ENCODE measurements at places on chromosomes 13 and 19.

DNA sequence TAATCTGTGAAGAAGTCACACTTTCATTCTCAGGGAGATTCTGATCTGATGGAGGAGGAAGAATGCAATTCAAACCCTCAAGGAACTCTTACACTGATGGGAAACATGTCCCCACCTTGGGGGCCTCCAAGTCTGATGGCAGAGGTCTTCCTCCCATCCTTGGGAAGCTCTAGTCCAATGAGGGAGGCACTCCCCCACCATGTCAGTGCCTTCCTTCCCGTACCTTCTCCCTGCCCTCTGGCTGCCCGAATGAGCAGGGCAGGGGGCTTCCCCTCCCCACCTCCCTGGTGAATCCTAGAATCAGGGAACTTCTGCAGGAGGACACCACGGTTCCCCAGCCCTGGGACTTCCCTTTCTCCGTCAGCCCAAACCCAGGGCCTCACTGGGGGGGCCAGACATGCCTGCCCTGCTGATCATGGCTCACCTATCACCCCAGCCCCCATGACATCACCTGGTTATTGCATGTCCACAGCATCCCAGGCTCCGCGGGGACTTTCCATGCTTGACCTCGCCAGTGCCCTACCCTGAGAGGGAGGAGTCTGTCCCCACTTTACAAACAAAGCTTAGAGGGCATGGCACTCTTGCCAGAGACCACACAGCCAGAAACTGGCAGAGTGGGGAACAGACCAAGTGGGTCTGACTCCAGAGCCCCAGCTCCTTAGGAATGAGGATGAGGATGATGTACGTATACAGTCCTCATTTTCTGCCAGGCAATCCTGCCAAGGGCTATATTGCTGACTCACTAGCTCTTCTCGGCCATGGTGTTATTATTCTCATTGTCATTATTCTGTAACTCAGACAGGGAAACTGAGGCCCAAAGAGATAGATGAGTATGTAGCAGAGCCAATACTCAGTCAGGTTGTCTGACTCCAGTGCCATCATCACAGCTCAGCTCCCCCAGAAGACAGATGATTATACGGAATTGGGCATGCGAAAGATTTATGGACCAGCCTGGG, 9.6 kb upstream of the BCL3 start:
- DNase-seq: no peak

DNA sequence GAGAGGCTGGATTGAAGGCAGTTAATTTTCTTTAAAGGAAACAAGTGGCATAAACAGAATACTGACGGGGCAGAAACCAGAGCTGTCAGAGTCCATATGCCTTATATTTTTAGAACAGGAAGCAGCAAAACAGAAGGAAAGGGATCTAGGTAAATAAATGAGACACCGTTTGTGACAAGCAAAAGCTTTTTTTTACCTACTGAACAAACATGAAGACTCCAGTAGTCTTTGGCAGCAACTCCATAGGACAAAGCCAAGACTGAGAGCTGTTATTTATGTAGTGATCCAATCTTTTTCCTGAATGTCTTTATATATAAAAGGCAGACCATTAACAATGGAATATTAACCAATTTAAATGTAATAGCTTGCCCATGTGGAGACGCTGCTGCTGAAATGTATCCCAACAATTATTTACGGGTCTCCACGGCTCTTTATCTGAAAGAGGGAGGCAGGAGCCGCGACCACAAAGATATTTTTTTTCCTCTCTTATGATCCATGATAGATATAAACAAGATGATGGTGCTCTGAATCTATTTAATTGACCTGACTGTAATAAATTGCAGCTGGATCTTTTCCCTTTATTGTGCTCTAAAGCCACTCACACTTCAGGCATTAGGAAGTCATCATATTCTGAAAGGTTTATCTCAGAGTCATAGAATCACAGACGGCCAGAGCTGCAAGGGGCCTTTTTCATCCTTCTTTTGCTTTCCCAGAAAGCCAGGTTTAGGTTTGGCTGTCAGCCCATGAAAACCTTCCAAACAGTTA, 687.8 kb downstream of the EFNB2 start:
- no peak for DNase-seq

DNA sequence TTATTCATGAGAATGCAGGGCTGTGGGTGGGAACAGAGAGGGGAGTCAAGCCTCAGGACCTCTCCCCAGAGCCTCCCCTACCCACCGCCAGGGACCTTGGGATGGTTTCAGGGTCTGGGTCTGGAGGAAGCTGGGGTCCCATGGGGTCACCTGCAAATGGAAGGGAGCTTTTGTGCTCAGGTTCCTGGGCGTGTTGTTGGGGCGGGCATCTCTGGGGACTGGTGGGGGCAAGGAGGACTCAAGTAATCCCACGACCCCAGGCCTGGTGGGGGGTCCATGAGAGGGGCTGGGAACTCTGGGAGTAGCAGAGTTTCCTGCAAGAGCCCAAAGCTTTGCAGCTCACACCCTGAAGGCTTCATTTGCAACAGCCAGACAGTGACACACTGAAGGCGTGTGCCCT, 60.2 kb downstream of the UNC13A start:
- DNase-seq: no peak

DNA sequence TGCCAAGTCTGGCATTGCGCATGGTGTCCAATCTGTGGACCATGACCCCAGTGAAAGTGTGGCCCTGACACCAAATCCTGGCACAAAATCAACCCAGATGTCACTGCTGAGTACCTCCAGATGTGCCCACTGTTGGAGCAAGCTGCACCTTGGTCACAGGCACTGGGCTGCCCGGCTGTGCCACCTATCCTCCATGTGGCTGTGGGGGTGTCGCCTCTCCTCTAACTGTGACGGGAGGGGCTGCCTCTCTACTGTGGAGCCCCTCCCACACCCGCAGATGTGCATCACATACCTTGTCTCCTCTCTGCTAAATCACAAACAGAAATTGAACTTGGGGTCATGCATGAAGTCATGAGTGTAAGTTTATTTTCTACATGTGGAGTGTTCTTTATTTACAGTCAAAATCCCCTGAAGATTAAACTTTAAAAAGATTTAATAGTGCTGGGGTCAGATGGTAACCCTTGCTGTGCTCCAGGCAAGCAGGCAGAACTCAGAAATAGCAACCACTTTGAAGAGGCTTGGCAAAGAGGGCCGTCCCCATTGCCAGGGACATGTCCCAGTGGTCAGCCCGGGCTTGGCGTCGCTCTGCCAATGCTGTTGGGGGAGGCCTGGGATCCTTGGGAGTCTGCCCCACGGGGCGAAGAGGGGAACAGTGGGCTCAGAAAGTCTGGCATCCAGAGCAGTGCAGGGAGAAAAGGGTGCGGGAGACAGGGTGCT, 46.4 kb upstream of the ZNF536 start:
- no peak for DNase-seq

DNA sequence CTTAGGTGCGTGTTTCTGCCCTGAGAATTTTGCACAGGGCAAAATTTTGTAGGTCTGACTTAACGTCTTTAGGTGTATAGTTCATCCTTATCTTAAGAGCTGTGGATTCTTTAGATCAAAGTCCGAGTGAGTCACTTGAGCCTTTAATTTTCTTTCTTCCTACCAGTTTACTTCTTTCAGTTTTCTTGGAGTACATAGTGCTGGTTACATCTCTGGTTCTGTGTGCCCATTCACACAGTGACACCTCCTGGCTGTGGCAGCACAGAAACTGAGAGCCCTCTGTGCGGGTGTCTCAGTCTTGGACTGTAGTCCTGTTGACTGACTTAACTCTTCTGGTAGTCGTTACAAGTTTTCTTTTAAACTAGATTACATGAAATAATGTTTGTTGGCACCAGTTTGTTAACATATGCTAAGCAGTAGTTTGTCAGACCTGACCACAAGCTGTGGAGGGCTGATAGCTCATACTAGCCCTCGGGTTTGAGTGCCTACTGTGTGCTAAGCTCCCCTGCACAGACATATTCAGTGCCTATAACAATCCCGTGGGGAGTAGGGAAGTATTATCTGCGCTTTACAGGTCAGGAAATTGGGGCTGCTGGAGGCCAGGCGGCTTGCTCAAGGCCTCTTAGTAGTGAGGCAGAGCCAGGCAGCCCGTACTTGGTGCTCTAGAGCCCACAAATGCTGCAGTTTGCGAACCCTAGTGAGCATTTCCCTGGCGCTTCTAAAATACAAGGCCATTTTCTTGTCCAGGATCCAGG, 1.6 kb downstream of the GATAD2A start:
- peak; percentile 61 for DNase-seq

DNA sequence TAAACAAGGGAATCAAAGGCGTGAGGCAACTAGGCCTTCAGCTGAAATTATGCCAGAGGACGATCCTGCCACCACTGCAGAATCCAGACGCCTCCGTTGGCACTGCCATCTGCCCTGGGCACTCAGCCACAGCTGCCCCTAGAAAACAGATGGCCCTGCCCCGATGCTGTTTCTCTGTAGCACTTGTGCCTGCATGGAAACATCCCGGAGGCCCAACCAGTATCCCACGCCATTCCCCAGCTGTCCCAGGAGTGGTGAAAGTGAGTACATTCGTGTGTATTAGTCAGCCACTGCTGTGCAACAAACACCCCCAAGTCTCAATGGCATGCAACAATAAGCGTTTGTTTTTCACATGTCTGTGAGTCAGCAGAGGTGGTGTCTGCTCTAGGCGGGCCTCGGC, 8.9 kb upstream of the CRTC1 start:
- no peak for DNase-seq

DNA sequence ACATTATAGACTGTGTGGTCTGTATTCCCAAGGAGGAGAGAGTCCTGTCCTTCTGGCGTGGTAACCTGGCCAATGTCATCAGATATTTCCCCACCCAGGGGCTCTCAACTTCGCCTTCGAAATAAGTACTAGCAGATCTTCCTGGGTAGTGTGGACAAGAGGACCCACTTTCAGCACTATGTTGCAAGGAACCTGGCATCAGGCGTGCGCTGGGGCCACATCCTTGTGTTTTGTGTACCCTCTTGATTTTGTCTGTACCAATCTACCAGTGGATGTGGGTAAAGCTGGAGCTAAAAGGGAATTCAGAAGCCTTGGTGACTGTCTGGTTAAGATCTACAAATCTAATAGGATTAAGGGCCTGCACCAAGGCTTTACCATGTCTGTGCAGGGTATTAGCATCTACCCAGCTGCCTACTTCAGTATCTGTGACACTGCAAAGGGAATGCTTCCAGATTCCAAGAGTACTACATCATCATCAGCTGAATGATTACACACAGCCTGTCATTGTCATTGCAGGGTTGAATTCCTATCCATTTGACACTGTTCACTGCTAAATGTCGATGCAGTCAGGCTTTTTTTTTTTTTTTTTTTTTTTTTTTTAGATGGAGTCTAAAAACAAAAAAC, 148.0 kb downstream of the PRR20E start:
- DNase-seq: no peak

DNA sequence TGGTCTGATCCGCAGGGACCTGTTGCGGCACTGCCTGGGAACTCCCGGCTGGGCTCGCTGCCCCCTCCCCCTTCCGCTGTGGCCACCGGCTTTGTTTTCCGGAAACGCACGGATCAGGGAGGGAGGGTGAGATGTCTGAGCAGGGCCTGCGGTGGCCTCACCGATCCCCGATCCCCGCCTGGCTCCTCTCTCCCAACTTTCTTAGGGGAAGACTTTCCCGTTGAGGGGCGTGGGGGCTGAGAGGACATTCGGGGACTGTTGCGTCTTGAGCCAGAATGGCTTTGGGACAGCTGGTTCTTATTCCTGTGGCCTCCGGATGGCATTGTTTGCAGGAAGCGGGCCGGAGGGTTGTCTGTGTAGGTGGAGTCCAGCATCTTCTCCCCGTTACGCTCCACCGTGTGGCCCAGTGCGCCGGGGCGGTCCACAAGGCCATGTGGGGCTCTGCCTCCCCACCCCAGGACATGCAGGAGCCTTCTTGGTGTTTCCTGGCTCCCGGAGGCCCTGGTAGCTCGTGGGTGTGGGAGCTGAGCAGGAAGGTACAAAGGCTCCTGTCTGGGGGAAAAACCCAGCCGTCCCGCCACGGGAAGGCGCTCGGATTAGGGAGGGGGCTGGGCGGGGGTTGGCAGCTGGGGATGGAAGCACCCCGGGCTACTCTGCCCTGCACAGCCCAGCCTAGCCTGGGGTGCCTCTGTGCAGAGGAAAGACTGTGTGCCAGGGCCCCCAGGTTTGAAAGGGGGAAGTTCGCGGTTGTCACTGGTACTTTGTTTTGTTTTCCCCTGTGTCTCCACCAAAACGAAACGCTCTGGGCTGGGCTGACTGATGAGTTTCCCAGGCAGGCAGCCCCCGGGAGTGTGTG, 1.3 kb downstream of the CSNK1G2 start:
- DNase-seq: peak; percentile 72

DNA sequence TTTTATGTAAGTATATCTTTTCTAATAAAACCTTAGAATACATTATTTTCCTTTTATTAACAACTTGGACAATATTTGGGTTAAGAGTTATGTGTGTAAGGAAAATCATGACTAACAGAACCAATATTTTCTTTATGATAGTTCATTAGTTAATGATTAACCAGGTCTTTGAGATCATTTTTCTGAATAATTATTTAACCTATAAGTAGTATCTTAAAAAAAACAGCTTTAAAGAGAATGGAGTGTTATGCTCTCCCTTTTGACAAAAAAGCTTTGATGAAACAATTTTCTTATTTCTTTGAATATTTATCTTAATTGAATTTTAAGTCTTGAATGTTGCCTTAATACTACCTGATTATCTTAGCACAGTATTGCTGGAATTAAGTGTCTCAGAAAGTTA, 3.8 kb downstream of the SLAIN1 start:
- DNase-seq: no peak

DNA sequence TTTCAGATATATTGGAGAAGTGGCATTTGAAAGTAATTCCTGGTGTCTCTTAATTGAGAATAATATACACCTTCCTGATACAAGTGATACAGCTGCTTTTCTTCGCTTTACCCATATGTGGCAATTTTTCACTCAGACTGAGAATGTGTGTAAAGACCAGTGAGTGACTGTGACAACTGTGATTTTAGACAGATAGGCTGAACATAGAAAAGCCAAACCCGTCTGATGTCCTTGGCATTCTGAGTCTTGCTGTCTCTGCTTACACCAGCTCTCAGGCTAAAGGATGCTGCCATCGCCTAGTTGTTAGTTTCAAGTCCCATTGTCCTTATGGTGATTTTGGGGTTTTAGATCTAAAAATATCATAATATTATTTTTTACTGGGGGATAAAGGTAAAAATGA, 492.6 kb downstream of the RFC3 start:
- DNase-seq: no peak

- no peak for DNase-seq
Observed at GRCh38 chr19:33221638-33222037, 4.0 kb downstream of the SLC7A10 start.

GRCh38 chr13:20825477-20825875, 51.7 kb upstream of the EEF1AKMT1 start:
- DNase-seq: no peak

GRCh38 chr13:44333950-44334655, 39.5 kb upstream of the SERP2 start:
- no peak for DNase-seq

DNA sequence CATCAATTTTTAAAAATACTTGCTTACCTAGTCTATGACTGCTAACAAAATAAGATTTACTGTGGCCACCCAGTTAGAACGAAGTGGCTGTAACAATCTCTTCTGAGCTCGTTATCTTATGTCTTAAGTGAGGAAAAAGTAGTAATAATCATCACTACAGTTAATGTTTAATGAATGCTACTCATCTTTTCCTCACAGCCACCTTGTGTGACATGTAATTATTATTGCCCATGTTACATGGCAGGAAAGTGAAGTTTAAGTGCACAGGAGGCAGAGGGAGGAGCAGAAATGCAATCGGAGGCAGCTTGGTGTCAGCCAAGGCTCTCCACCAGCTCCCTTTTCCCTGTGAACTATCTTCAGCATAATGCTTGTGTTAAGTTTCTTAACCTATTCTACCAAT, 260.3 kb downstream of the B3GLCT start:
- DNase-seq: no peak

- peak; percentile 54 for DNase-seq
Observed at GRCh38 chr19:5585461-5586299, 17.9 kb upstream of the TINCR start.

- no peak for DNase-seq
Observed at GRCh38 chr13:66543780-66544179, 686.4 kb downstream of the PCDH9 start.

Measured in stimulated activated CD4-positive, alpha-beta T cell treated with anti-CD3 and anti-CD28 coated beads, Interleukin-2, amount 100 ng/mL, for 24 hours (primary cell).